ENCODE measurements at places on chromosomes 1 and 21.
A peak's percentile ranks its signal among the peaks of the same experiment; 100 is the strongest.

DNA sequence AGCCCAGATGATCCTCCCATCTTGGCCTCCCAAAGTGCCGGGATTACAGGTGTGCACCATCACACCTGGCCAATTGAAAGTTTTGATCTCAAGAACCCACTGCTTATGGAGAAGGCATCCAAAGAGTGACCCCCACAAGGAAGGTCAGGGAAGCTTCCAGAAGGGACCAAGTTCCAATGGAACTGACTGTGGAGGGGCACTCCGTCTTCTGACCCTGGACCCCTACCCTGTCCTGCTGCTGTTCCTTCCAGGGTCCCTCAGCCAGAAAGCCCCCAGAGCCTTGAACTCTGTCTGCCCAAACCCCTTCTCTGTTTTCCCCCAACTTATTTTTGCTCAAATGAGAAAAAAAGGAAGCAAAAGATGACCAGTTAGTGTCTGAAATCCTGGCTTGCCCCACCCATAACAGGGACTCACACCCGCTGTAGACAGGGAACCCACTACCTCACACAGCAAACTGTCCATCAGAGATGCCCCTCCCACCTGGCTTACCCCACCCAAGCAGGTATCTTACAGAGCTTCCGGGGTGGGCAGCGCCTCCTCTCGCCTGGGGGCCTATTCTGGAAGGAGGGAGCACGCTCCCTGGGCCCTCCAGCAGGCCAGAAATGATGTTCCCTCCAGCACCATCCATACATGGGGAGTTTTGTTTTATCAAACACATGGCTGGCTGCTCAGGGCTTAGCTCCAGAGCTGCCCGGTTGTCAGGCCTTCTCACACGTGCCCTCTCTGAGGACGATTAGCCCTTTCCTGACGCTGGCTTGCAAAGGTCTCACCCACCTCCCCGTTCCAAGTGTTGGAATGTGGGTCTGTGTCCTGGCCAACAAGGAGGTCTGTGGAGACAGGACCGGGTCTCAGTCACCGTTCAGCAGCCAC is 3.1 kb upstream of the WNT3A start:
- DNase-seq, result no peak

DNA sequence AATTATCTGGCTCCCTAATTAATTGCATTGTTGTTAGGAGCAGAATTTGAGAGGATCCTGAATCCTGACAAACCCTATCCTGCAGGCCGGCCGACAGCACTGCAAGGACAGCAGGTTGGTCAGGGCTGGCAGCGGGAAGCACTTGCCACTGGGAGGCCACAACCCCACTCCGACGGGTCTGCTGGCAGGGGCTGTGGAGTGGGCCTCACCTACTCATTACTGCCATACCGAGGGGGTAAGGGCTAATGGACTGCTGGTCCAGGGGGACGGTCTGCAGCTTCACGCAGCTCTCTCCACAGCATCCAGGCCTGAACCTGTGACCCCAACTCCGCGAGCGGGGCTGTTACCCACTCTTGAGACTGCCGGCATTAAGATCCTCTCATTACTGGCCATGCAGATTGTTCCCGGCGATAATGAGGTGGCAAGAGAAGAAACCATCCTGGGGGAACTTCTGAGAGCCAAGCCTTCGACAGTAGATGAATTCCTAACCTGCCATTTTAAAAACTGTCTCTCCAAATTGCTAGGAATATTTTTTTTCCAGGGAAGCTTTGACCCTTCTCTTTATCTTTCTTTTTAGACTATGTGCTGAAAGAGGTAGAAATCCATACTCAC is 501.3 kb downstream of the OMA1 start:
- no peak for DNase-seq

DNA sequence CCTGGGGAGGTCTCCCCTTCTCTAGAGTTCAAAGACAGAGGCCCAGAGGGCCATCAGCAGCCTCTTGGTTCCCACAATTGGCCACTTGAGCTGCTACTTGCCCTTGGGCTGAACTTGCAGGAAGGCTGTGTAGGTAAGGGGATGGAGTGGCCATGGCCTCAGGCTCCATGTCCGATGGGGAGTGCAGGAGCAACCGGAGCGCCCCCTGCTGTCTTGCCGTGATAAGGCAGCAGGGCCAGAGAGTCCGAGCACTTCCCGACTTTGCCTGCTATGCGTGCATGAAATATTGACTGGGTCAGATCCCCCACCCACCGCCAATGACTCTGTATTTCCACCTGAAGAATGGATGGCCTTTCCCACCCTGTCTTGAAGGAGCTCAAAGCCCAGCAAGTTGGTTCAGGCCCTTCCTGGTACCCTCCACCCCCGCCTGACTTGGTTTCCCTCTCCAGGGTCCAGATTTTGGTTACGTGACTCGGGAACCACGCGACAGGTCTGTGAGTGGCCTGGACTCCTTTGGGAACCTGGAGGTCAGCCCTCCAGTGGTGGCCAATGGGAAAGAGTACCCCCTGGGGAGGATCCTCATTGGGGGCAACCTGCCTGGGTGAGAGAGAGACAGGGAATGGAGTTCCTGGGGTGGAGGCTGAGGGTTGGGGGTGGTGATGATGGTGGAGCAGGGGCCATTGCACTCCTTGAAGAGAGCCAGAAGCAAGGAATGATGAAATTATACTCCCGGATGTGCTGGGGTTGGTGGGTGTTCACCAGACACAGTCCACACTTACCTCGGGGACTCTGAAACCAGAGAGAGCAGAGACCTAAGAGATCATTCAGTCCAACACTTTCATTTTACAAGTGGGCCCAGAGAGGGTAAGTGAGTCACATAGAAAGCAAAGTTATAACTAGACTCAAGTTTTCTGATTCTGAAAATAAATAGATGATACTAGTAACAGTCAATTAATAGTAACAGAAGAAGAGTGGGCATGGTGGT is 25.6 kb downstream of the PADI3 start:
- DNase-seq, result peak; percentile 34

- DNase-seq, result no peak
These were observed 48.3 kb downstream of the GNB1 start for GRCh38 chr1:1842360-1843146.

- peak; percentile 29 for DNase-seq
These were observed 15.1 kb downstream of the MIIP start for GRCh38 chr1:12034381-12034801.

GRCh38 chr21:34126691-34127090 is 53.3 kb downstream of the MRPS6 start:
- no peak for DNase-seq

DNA sequence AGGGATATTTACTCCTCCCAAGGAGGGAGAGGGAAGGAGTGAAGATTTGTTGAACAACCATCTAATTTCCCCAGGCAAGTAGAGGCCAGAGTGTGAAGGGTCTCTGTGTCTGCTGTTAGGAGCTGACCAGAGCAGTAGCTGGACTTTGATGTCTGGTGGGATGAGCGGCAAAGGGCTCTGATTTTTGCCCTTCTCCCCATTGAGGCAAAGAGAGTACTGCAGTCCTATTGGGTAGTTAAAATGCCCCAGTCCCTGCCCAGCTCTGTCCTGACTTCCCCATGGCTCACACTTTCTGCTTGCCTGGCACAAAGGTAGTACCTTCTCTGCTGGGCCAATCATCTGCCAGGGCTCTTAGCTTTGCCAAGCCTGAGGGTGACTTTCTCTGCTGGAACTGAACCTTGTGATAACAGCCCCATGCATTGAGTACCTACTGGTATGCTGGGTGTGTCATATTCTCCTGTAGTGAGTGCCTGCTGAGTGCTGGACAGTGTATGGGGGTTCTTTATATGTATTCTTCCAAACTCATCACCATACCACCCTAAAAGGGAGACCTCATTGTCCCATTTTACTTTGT is 64.0 kb upstream of the SELENON start:
- no peak for DNase-seq

DNA sequence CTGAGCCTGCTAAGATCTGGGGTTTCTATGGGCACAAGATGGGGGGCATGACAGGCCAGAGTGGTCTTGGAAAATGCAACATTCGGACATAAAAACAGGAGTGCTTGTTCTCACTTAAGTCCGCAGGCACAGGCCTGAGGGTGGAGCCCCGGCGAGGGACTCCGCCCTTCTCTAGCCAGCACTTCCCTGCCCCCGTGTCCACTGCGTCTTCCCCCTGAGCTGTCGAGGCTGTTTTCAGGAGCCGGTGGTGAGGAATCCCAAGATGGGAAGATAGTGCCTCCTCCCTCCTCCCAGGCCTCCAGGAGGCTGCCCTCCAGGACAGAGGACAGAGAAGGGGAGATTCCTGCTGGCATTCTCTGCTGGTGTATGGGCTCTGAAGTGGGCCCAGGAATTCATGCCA is 105.2 kb downstream of the TLR5 start:
- no peak for DNase-seq

- peak; percentile 35 for DNase-seq
These were observed 328.5 kb upstream of the RUNX1 start for GRCh38 chr21:35377505-35378090.

- DNase-seq, result no peak
These were observed 2.1 kb downstream of the RBM15 start for GRCh38 chr1:110341146-110341871.

- DNase-seq, result no peak
These were observed 104.1 kb downstream of the CNIH3 start for GRCh38 chr1:224720216-224720615.

DNA sequence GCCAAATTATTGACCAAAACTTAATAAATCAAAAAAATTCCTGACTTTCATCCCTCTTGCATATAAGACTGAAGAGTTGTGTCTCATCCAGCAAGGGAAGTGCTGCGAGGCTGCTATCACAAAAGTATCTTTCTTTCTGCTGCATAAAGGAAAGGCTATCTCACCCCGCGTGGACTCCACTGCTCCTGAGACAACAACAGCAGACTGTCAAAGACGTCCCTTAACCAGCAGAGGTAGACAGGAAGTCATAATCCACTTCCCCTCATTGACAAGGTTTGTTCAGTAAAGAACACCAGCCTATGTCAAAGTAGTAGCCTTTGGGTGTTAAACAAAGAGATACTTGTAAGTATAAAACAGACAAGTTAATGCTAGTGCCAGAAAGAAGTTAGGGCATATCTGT is 29.4 kb downstream of the VPS26C start:
- no peak for DNase-seq

- DNase-seq, result no peak
These were observed 13.4 kb upstream of the KCNK1 start for GRCh38 chr1:233600488-233600887.

DNA sequence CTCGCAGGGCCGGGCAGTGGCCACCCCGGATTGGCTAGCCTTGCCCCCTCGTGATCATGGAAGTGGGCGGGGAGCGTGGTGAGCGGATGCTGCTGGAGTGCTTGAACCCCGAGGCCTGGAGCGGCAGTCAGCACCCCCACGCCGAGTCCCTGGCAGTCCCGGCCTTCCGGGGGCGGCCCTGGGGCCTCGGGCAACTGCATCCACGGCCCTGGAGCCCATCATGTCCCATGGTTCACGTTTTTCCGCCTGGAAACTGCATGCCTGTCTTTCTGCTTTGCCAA is 45.6 kb downstream of the CDC7 start:
- DNase-seq, result no peak

DNA sequence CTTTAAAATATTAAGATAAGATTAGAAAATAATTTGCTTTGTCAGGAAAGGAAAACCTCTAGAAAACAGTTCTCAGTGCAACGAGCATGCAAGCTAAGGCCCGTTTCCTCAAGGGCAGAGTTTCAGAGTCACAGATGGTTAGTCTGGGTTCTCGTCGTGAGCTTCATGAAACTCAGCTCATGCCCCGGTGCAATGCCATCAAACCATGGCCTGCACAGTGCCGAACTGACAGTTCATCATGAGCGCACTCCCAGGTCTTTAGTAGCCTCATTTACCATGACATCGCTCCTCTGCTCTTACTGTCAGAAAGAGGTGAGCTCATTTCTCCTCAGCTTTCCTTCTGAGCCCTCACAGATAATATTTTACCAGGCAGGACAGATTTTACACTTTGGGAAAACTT is 319.2 kb downstream of the NTNG1 start:
- DNase-seq, result no peak

- peak; percentile 61 for DNase-seq
These were observed 41.3 kb upstream of the OSBPL9 start for GRCh38 chr1:51575406-51576084.

DNA sequence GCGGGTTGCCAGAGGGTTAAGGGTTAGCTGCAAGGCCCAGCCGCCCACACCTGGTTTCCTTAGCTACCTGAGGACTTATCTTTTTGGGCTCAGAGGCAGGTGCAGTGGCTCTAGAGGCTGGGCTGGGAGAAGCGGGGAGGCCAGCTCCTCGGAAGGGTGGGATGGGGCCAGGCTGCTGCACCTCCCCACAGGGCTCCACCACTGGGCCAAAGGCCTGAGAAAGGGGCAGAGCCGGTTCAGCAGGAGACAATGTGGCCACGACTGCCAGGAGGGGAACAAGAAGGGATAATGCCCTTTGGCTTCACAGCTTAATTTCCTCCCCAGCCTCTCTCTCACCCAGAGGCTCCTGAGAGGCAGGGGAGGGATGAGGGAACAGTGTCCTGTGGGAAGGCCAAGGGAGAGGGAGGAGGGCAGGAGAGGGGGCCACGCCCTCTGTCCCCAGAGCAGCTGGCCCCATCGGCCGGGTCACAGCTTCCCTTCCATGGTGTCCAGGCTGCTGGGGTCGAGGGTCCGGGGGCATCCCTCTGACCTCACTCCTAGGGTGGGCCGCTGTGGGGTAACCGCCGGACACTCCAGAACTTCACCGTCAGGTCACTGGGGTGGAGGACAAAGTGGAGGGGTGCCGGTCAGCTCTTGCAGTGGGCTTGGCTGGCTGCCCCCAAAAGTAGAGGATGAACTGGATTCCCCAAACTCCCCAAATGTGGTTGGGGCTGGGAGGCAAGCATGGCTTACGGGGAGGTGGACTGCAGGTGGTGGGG is 50.4 kb downstream of the KIF21B start:
- DNase-seq, result no peak

- no peak for DNase-seq
These were observed 2.0 kb upstream of the RCC2 start for GRCh38 chr1:17441265-17441992.

DNA sequence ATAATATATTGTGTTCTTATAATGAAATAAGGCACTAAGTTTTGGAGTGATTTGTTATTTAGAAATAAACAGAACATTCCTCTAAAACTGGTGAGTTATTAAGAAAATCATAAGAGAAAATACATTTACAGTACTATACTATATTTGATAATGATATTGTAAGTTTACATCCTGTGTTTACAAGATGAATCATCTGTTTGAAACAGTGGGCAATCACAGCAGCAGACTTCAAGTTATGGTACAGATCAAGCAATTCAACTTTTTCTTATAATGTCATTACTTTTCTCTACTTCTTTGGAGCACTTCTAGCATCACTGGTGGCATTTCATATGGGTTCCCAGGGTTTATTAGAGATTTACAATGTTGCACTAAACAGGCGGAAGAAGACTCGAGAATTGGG is 86.5 kb upstream of the BRINP3 start:
- DNase-seq, result no peak

DNA sequence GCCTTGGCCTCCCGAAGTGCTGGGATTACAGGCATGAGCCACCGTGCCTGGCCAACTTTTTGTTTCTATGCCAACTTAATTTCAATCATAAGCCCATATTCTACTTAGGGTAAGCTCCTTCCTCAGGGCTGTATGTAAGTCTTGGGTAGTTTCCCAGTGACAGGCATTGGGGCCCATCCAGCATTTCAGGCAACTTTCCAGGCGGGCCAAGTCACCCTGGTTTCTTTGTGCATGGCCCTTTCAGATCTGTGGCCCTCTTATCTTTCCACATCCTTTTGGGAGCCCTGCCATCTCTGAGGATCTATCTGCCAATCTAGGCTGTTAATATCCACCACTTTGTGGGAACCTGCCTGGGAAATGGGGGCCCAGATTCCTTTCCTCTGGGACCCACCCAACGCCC is 58.7 kb downstream of the TNN start:
- no peak for DNase-seq
